Adrenal gland (tissue), 19 donors: ENCODE measurements at places on chromosomes 12 and 14. TPM values are rescaled to one million over a fixed set of nuclear protein-coding genes. Genes with fewer than 3 reads are reported as not detected.

Gene ARG2
- total RNA-seq = 5.2 TPM

Gene OLR1
- 0.28 TPM for total RNA-seq

Gene FAM186B
- 1.1 TPM for total RNA-seq

- H3K4me3 ChIP-seq = peak overlapping the region; percentile 74
- no peaks in the 10 kb centered on the region for H3K27me3 ChIP-seq
- H3K36me3 ChIP-seq = no peaks in the 10 kb centered on the region
- H3K27ac ChIP-seq = peak overlapping the region; percentile 63
Measured at GRCh38 chr12:8913702-8914032, 642 bp upstream of the PHC1 start.

- no peaks in the 10 kb centered on the region for H3K36me3 ChIP-seq
- H3K4me3 ChIP-seq = no peak overlapping the region
- no peak for DNase-seq
- no peaks in the 10 kb centered on the region for H3K4me1 ChIP-seq
- H3K27ac ChIP-seq = no peak overlapping the region
Measured at GRCh38 chr14:72699443-72699842, 194.5 kb downstream of the DPF3 start.

- no peaks in the 10 kb centered on the region for H3K36me3 ChIP-seq
- peaks cover 15% of the 10 kb centered on the region for H3K27me3 ChIP-seq
- no peak overlapping the region for H3K4me3 ChIP-seq
- no peak overlapping the region for H3K27ac ChIP-seq
Measured at GRCh38 chr12:106673141-106673540, 90.3 kb downstream of the RFX4 start.

DNA sequence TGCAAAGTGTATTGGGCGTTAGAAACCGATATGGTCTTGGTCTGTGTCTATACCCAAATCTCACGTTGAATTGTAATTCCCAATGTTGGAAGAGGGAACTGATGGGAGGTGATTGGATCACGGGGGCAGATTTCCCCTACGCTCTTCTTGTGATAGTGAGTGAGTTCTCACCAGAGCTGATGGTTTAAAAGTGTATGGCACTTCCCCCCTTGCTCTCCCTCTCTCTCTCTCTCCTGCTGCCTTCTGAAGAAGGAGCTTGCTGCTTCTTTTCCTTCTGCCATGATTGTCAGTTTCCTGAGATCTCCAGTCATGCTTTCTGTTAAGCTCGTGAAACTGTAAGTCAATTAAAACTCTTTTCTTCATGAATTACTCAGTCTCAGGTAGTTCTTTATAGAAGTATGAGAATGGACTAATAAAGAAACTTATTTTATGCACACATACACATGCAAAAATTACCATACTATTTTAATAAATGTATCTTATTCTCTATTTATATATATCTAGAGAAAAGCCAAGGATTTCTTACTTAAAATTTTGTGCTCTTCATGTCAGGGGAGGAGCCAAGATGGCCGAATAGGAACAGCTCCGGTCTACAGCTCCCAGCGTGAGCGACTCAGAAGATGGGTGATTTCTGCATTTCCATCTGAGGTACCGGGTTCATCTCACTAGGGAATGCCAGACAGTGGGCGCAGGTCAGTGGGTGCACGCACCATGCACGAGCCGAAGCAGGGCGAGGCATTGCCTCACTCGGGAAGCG lies 1891.0 kb upstream of the FLRT2 start:
- H3K27ac ChIP-seq = no peak overlapping the region
- H3K4me3 ChIP-seq = no peak overlapping the region
- no peak for DNase-seq
- no peaks in the 10 kb centered on the region for H3K27me3 ChIP-seq

DNA sequence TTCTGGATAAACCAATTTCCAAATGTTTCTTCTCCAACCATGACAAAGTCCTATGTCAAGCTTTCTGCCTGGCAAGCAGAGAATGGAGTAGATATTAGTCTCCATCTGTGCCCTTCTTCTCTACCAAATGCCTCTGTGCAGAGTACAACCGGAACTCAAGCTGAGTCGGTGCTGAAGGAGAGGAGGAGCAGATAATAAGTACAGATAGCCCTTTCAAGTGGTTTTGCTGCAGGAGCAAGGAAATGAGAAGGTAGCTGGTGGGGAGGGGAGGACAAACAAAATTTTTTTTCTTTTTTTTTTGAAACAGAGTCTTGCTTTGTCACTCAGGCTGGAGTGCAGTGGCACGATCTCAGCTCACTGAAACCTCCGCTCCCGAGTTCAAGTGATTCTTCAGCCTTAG lies 14.2 kb upstream of the HELB start:
- no peak overlapping the region for H3K27ac ChIP-seq
- no peak for DNase-seq
- no peak overlapping the region for H3K4me3 ChIP-seq
- H3K36me3 ChIP-seq = no peaks in the 10 kb centered on the region
- no peaks in the 10 kb centered on the region for H3K27me3 ChIP-seq

GRCh38 chr12:130571089-130571488 lies 145.0 kb downstream of the RIMBP2 start:
- H3K4me3 ChIP-seq = no peak overlapping the region
- no peaks in the 10 kb centered on the region for H3K36me3 ChIP-seq
- H3K27ac ChIP-seq = no peak overlapping the region

- DNase-seq = peak; percentile 69
- H3K4me3 ChIP-seq = no peak overlapping the region
- no peaks in the 10 kb centered on the region for H3K27me3 ChIP-seq
- peak overlapping the region; percentile 78 for H3K27ac ChIP-seq
Measured at GRCh38 chr12:109739747-109740693, 26.4 kb downstream of the FAM222A start.

- no peak overlapping the region for H3K4me3 ChIP-seq
- H3K27me3 ChIP-seq = no peaks in the 10 kb centered on the region
- DNase-seq = no peak
- H3K36me3 ChIP-seq = no peaks in the 10 kb centered on the region
- H3K27ac ChIP-seq = no peak overlapping the region
- H3K4me1 ChIP-seq = no peaks in the 10 kb centered on the region
Measured at GRCh38 chr12:131486451-131487230, 224.2 kb upstream of the SFSWAP start.

GRCh38 chr12:85179680-85180270 lies 100.2 kb upstream of the ALX1 start:
- no peak overlapping the region for H3K27ac ChIP-seq
- no peaks in the 10 kb centered on the region for H3K27me3 ChIP-seq
- H3K4me1 ChIP-seq = no peaks in the 10 kb centered on the region
- no peak overlapping the region for H3K4me3 ChIP-seq
- no peaks in the 10 kb centered on the region for H3K36me3 ChIP-seq
- no peak for DNase-seq
